ENCODE measurements at places on chromosomes 16 and 17.

- no peak for DNase-seq
These were observed 207.4 kb downstream of the MAF start for GRCh38 chr16:79393127-79393526.

DNA sequence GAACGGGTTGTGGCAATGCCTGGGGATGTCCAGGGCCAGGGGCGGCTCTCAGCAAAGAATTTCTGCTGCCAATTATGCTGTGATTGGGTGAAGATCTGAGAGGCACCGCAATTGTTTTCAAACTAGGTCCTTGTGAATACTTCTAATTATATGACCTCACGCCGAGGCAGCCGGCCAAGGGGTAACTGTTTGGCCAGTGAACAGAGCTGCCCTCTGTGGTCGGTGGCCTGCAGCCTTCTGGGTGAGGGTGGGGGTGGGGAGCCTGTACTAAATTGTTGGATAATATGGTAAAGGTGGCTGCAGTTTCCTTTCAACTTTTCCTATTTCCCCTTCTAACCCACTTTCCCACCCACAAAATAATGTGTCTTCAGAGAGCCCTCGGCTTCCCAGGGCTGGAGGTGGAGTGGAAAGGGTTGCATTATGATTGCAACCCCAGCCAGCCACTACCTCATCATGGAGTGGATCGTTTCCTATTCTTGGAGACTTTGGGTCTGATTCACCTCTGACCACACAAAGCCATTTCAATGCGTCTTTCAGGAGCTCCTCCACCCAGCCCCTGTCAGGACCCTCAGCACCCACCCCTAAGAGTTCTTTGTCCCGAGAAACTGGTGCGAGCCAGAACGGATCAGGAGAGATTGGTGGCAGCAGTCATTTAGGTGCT lies 2.0 kb upstream of the DNAI2 start:
- no peak for DNase-seq

DNA sequence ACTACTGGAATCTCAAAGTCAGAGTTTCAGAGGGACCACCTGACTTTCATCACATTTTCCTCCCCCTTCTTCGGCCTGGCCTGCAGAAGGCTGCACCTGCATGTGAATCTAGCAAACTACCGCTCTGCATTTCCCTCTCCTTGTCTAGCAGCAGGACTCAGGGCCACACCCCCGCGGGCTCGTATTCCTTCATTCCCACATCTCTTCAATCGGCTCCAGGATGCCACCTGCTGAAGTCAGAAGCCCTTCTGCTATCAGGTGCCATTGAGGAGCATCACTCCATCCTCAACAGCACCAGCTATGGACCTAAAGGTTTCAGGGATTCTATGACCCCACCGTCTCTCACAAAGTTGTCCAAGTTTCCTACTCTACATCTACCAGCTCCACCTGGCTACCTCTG lies 169.5 kb downstream of the VPS53 start:
- no peak for DNase-seq

GRCh38 chr17:40462343-40463121 lies 19.3 kb downstream of the IGFBP4 start:
- no peak for DNase-seq

- DNase-seq: no peak
These were observed 214.1 kb downstream of the SEC14L1 start for GRCh38 chr17:77354670-77355455.

DNA sequence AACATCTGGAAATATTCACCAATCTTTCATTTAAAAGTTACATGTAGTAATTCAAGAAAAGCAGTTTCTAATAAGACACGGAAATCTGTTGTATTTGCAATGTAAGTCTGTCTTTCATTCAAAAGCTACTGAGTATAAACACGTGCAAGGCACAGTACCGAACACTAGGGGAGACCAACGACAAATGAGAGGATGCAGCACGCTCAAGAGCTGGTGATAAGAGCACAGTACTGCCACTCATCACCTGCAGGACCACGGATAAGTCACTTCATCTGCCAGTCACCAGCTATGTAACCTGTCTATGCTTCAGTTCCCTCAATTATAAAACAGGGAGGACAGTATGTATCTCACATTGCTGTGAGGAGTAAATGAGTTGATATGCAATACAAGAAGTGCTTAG lies 67.1 kb downstream of the CLEC18A start:
- no peak for DNase-seq

DNA sequence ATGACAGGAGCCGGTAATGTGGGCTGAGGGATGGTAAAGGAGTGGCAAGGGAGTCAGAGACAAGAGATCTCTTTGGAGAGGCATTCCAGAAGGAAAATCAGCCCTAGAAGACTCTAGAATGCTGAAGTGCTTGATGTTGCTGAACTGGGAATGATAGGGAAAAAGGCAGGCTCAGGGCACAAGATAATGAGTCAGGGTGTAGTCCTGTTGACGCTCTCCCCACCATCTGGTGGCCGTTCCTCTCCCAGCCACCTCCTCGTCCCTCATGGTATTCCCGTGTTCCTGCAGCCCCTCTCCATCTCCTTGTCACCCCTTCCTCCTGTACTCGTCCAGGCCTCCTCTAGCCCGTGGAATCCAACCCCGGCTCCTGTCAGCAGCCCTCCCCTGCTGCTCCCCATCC lies 11.1 kb upstream of the ALDOA start:
- DNase-seq: no peak

DNA sequence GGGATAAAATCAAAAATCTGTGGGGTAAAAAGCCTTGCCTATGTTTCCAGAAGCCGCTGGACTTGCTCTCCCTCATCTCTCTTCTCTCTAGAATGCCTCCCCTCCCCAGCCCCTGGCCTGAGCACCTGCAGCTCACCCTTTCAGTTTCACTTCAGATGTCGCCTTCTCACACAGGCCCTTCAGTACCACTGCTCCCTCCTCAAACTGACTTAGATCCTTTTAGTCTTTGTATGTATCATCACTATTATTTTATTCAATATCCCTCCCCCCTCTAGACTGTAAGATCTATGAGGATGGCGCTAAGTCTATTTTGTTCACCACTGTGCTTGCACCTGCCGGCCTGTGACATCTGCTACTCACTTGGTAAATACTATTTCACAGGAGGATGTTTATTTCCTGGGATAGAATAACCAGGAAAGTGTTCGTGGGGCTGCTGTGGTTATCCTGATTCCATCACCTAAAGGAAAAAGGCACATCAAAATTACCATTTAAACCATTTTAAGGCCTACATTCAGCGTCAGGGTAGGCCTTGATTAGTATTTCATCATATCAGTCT lies 122.3 kb downstream of the MRTFB start:
- no peak for DNase-seq

DNA sequence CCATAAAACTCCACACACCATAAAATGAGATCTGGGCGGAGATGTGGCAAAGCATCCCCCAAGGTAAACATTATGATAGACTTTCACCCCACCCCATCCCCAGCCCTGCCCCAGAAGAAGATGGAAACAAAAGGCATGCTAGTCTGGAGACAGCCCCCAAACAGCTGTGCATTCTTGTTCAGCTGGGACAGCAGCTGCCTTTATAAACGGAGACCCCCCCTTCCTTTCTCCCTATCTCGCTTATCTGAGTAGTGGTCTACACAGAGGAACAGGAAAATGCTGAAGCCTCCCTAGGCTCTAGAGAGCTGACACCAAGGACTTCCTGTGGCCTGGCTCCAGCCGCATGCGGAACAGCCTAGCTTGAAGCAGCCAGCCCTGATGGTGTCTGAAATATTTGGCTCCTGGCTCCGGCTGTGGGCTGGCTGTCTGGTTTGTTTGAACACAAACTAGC lies 190.3 kb upstream of the ANKFN1 start:
- DNase-seq: no peak

DNA sequence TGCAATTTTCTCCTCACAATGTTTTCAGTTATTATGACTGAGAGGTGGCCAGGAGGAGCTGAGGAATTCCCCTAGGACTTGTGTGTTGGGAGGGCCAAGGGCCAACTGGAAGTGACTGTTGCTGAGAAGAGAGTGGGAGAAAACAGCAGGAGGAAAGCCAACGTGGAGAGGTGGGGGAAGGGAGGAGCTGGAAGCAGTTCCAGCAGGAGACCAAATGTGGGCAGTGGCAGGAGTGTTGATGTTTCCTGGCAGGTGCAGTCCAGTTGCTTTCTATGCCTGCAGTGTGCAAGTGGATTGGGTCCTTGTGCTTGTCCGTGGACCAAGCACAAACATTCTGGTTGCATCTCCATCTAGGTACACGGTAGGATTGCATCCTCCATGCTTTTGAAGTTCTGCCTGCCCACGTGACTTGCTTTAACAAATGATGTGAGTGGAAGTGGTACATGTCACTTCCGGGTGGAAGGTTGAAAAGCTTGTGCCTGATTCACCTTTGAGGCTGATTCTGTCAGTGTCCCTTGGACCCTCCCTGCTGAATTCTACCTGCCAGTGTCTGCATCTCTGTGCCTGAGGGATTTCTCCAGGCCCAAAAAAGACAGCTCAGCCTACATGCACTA lies 54.7 kb upstream of the CRHR1 start:
- DNase-seq: no peak

DNA sequence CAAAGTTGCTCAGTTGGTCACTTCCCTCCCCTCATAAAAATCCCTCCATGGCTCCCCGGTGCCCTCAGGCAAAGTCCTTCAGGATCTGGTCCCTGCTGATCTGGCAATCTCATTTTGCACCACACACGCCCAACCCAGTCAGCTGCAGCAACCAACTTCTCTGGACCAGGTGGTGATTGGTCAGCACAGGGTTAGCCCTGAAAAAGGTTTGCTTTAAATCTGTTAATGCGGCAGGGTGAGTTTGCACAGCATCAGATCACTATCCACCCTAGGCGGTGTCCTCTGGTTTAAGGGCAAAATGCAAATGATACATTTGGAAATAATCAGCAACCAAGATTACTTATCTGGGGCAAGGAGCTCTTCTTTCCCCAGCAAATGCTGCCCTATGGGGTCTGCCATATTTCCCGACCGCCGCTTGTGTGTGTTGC lies 42.9 kb upstream of the TNRC6C start:
- no peak for DNase-seq

- no peak for DNase-seq
These were observed 70.4 kb downstream of the KSR1 start for GRCh38 chr17:27526604-27527002.

DNA sequence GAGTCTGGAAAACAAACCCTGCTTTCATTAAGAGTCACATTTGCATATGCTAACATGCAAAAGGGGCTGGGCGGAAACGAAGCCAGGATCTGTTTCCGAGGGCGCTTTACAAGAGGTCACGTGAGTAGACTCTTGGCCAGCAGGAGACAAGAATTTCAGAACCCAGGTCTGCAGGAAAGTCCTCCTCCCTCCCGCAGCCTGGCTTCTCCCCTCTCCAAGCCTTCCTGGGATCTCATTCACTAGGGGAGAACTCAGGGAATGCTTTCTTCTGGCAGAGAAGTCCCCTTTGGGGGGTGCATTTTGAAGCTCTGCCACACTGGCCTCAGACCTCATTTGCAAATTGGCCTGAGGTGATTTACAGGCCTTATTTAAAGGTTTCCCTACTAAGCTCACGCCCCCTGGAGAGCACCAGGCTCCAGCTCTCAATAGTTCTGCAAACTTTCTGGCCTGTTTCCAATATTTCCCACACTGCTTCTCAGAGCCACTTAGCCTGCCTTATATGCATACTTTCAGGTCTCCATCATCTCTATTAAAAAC lies 57.2 kb upstream of the CACNG5 start:
- DNase-seq: no peak

DNA sequence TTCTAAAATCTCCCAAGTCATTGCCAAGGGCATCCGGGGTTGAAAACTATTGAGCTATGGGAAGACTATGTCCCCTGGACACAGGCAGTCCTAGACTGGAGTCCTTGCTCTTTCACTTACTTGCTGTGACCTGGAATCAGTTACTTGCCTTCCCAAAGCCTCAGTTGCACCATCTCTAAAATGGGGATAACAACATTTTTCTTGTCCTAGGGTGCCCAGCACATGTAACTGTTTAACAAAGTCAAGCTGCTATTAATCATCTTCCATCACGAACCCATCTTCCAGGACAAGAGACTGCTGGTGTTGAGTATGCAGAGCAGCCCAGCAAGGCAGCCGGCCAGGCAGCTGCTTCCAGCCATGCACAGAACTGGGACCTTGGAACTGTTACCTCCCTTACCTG lies 9.9 kb upstream of the CACNG4 start:
- DNase-seq: no peak

- DNase-seq: no peak
These were observed at the start of gene KRTAP2-4 for GRCh38 chr17:41065829-41066624. KRTAP2-4 (minus strand) TSS chr17:41065879; CDS start chr17:41065845, 34 bp downstream.

- no peak for DNase-seq
These were observed 8.5 kb downstream of the CCL18 start for GRCh38 chr17:36072431-36073121.

GRCh38 chr17:76278952-76279741 lies 14.0 kb downstream of the UBALD2 start:
- DNase-seq: peak; percentile 23

DNA sequence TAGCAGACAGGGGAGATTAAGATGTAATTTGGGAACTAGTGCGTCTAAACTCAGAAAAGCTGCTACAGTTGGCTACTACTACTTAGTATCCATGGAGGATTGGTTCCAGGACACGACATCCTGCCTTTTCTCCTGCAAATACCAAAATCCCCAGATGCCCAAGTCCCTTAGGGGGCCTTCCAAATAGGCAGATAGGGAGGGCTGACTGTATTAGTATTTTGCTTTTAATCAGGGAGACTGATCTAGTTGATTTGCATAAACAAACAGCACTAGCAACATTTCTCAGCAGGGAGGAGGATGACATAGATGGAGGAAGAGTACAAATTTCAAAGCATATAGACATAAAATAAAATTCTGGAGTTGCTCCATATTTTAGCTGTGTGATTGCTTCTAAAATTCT lies 621.6 kb upstream of the GOT2 start:
- no peak for DNase-seq

DNA sequence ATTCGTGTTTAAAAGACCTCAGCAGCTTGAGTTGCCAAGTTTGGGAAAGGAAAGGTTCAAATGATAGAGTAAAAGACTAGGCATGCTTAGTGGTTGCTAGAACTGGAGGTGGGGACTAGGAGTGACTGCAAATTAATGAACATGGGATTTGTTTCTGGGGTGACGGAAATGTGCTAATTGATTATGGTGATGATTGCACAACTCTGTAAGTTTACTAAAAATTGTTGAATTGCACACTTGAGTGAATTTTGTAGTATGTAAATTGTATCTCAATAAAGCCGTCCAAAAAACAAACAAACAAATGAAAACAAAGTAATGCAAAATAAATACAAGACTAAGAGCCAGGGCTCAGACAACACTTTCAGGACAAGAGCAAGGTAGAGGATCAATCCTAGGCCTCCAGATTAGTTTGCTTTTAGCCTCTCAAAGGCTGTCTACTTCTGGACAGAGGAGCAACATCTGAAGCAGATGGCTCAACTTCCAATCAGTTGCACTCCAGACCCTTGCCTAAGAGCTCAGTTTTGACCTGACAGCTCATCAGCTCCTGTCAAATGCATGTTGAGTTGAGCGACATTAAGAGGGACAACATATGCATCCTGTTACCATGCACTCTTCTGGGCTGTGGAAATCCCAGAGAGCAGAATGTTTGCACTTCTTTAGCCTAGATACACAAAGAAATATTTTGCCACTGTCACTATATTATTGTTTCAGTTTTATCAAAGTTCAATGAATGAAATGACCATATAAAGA lies 111.2 kb upstream of the ASIC2 start:
- no peak for DNase-seq

- DNase-seq: no peak
These were observed 458 bp downstream of the SLC12A4 start for GRCh38 chr16:67967958-67968399.
